ENCODE measurements at places on chromosomes 3 and 15. TPM values are rescaled to one million over a fixed set of nuclear protein-coding genes. Genes with fewer than 3 reads are reported as not detected.

DNAH1 gene
- 3.2 TPM for total RNA-seq

GOLGA6B gene
- total RNA-seq: not detected

SLC12A1 gene
- total RNA-seq: 0.20 TPM

RASGRF1 gene
- 0.16 TPM for total RNA-seq

CTXN2 gene
- 0.18 TPM for total RNA-seq

XYLB gene
- 12.0 TPM for total RNA-seq

SLC6A11 gene
- 2.6 TPM for total RNA-seq

LCTL gene
- total RNA-seq: 2.1 TPM

AQR gene
- total RNA-seq: 36.8 TPM

LMAN1L gene
- total RNA-seq: not detected

ARMC8 gene
- total RNA-seq: 40.0 TPM

MUC4 gene
- total RNA-seq: not detected

TRPM1 gene
- total RNA-seq: not detected

FBN1 gene
- 24.3 TPM for total RNA-seq

TMEM108 gene
- total RNA-seq: 5.3 TPM

HTD2 gene
- 10.9 TPM for total RNA-seq

CSPG5 gene
- total RNA-seq: 23.3 TPM

GOLGA6L4 gene
- total RNA-seq: 2.1 TPM

INSYN1 gene
- total RNA-seq: 9.6 TPM

EPHA3 gene
- total RNA-seq: 22.1 TPM

SPTSSB gene
- 0.20 TPM for total RNA-seq

DRD3 gene
- not detected for total RNA-seq

ACAN gene
- 0.30 TPM for total RNA-seq

SEMA3B gene
- 2.9 TPM for total RNA-seq

HAUS2 gene
- 36.5 TPM for total RNA-seq

ACOX2 gene
- total RNA-seq: 1.0 TPM

BDH1 gene
- 28.7 TPM for total RNA-seq

NR2E3 gene
- not detected for total RNA-seq

SELENOK gene
- total RNA-seq: 39.2 TPM

NIT2 gene
- total RNA-seq: 41.5 TPM

GOLGA8T gene
- total RNA-seq: 0.47 TPM

TXNRD3 gene
- total RNA-seq: 13.8 TPM

C3orf85 gene
- total RNA-seq: not detected

MST1 gene
- total RNA-seq: 18.1 TPM

GOLGA8K gene
- 1.8 TPM for total RNA-seq

STAB1 gene
- total RNA-seq: 0.16 TPM

CCNB2 gene
- total RNA-seq: 99.2 TPM

KLHL40 gene
- total RNA-seq: not detected

CLDN18 gene
- not detected for total RNA-seq

MB21D2 gene
- 4.9 TPM for total RNA-seq

EIF4E3 gene
- total RNA-seq: 8.9 TPM

GOLGA8B gene
- 52.2 TPM for total RNA-seq

CACNA2D3 gene
- 0.34 TPM for total RNA-seq

CHST2 gene
- total RNA-seq: 4.5 TPM

HGD gene
- total RNA-seq: 1.2 TPM

SH2D7 gene
- total RNA-seq: not detected

CCR1 gene
- total RNA-seq: 0.12 TPM

RTP3 gene
- not detected for total RNA-seq

SENP5 gene
- 44.4 TPM for total RNA-seq

UBE3A gene
- total RNA-seq: 99.9 TPM

UBAP1L gene
- total RNA-seq: 4.5 TPM

ITGA11 gene
- 0.51 TPM for total RNA-seq

SKOR1 gene
- 0.49 TPM for total RNA-seq

MED12L gene
- total RNA-seq: 12.8 TPM

CHRD gene
- total RNA-seq: 3.2 TPM

ANKRD63 gene
- total RNA-seq: not detected

PRR23E gene
- not detected for total RNA-seq

APBA2 gene
- total RNA-seq: 79.9 TPM

OR5K2 gene
- not detected for total RNA-seq

Measured in neural crest cell (in vitro differentiated cells).